ENCODE measurements at places on chromosomes 11 and 22.

DNA sequence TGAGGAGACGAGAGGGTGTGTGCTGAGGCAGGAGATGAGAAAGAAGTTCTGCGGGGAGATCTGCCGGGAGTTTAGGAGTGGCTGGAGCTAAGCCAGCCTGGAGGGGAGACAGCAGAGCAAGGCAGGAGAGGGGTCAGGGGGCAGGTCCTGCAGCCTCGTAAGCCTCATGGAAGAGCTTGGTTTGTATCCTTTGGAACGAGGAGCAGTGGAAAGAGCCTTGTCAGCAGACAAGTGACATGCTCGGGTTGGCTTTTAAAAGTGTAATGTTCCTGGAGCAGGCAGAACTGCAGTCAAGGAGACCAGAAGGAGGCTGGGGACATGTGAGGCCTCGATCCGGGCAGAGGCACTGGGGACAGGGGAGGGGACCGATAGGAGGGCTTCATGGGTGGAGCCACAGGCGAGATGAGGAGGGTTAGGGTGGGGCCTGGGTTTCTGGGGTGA, 21.4 kb upstream of the TUB start:
- no peak for DNase-seq

GRCh38 chr22:21917181-21917958, 35.3 kb downstream of the PPM1F start:
- no peak for DNase-seq

DNA sequence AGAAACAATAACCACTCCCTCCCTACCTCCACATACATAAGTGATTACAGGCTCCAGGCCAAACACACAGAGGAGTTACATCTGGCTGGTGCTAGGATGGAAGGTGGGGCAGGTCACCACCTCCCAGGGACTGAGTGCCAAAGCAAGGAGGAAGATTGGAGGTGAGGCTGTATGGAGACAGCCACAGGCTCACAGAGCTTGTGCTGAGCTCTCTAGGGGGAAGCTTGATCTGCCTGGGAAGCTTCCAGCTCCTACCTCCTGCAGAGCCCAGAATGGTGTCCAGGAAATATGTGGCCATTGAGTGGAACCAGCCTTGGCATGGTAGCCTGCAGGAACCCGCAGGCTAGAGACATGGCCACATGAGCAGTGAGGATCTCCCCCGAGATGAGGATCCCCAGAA, 3.6 kb upstream of the MED15 start:
- no peak for DNase-seq

- no peak for DNase-seq
Observed at GRCh38 chr22:22180738-22181285, 63.8 kb upstream of the VPREB1 start.
